ENCODE measurements at places on chromosomes 5 and 9. TPM values are rescaled to one million over a fixed set of nuclear protein-coding genes. Genes with fewer than 3 reads are reported as not detected.

PCDH12 gene
- 1.6 TPM for total RNA-seq

- no peak overlapping the region for H3K4me3 ChIP-seq
- no peaks in the 10 kb centered on the region for H3K36me3 ChIP-seq
Observed at GRCh38 chr9:133477992-133478850, 678 bp downstream of the SLC2A6 start.

- peaks cover 5% of the 10 kb centered on the region for H3K4me1 ChIP-seq
- H3K36me3 ChIP-seq, result peaks cover 14% of the 10 kb centered on the region
- no peak for DNase-seq
- no peaks in the 10 kb centered on the region for H3K27me3 ChIP-seq
Observed at GRCh38 chr5:177339107-177339638, 12.3 kb downstream of the LMAN2 start.

DNA sequence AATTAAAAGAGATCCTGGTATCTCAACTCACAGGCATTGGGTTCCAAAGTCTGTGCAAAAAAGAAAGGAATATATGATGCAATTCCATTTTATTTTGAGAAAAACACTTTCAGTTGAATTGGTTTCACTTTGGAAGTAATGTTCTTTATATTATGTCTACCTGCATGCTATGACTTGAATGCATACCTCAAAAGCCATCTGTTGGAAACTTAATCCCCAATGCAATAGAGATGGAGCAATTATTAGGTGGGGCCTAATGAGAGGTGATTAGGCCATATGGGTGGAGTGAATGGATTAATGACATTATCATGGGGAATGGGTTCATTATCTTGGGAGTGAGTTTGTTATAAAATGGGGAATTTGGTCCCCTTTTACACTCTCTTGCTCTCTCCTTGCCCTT, 293.3 kb downstream of the CSNK1G3 start:
- H3K4me1 ChIP-seq, result no peaks in the 10 kb centered on the region
- no peaks in the 10 kb centered on the region for H3K36me3 ChIP-seq
- no peak for DNase-seq
- no peak overlapping the region for H3K27ac ChIP-seq
- H3K27me3 ChIP-seq, result no peaks in the 10 kb centered on the region

- H3K4me3 ChIP-seq, result no peak overlapping the region
- no peaks in the 10 kb centered on the region for H3K27me3 ChIP-seq
- no peak overlapping the region for H3K27ac ChIP-seq
- DNase-seq, result no peak
- H3K4me1 ChIP-seq, result no peaks in the 10 kb centered on the region
Observed at GRCh38 chr5:30104872-30105596, 1088.5 kb upstream of the CDH6 start.

- no peaks in the 10 kb centered on the region for H3K27me3 ChIP-seq
- no peak overlapping the region for H3K4me3 ChIP-seq
- no peaks in the 10 kb centered on the region for H3K36me3 ChIP-seq
- DNase-seq, result peak; percentile 30
- no peak overlapping the region for H3K27ac ChIP-seq
Observed at GRCh38 chr5:74916831-74917710, 50.9 kb upstream of the FAM169A start.

MOB3B gene
- 4.3 TPM for total RNA-seq

- no peaks in the 10 kb centered on the region for H3K27me3 ChIP-seq
- H3K36me3 ChIP-seq, result no peaks in the 10 kb centered on the region
- no peak for DNase-seq
- H3K27ac ChIP-seq, result no peak overlapping the region
Observed at GRCh38 chr5:132663771-132664695, 6.1 kb downstream of the IL13 start.

TMEM174 gene
- total RNA-seq, result not detected

PCDHGA9 gene
- 8.2 TPM for total RNA-seq

IFNA21 gene
- total RNA-seq, result not detected

DNA sequence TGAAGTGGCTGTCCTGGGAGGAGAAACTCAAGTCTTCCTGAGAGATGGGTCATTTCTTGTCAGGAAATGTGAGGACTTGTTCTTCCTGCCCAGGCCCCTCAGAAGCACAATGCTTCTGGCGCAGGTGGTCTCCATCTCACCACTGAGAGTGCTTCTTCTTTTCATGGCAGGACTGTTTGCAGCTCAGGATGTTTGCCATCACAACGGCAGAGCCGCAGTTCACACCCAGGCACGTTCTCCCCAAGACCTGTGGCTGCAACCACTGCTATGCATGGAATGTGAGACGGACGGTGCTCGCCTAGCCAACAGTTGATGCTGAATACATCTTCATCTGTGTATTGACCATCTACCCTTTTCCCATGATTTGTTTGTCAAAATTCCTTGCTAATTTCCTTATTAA, 216.3 kb downstream of the GADD45G start:
- H3K4me3 ChIP-seq, result no peak overlapping the region
- H3K36me3 ChIP-seq, result no peaks in the 10 kb centered on the region
- no peak for DNase-seq

DNA sequence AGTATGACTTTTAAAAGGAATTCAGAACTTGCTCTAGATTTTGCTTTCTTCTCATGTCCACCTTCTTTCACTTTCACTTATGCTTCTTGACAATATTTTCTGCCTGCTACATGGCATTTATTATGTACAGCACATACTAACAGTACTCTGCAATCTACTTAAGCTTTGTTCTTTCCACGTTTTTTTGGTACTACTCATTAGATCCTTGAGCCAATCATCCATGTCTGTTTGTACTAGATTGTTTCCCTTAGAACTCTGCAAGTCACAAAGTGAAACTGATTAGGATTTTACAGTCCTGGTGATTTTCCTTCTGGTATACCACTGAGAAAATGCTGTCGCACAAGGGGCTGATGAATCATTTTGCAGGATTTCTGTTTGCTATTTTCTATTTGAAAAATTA, 78.3 kb downstream of the PARP8 start:
- peaks cover 15% of the 10 kb centered on the region for H3K4me1 ChIP-seq
- H3K4me3 ChIP-seq, result no peak overlapping the region

ACTBL2 gene
- total RNA-seq, result not detected

GRCh38 chr5:167688341-167689130, 602.9 kb upstream of the WWC1 start:
- H3K27me3 ChIP-seq, result no peaks in the 10 kb centered on the region
- no peaks in the 10 kb centered on the region for H3K36me3 ChIP-seq
- DNase-seq, result no peak
- no peak overlapping the region for H3K27ac ChIP-seq
- H3K4me1 ChIP-seq, result no peaks in the 10 kb centered on the region

DNA sequence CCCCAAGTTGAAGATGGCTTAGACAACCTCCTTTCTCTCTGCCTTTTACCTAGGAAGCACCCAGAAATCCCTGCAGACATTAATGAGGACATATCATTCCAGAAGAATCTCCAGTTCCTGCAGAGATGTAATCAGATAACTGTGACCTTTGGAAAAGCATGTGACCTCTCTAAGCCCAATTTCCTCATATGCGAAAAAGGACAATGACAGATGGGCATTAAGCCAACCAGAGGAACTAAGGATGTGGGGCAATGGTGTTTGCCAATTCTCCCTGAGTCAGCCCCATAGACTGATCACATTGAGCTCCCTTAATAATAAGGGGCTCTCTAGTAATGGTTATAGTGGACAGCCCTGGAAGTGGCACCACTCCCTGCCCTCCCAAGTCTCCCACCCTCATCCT, 10.1 kb upstream of the FOXI1 start:
- H3K4me3 ChIP-seq, result no peak overlapping the region
- H3K4me1 ChIP-seq, result no peaks in the 10 kb centered on the region
- no peaks in the 10 kb centered on the region for H3K36me3 ChIP-seq
- H3K27me3 ChIP-seq, result no peaks in the 10 kb centered on the region
- no peak overlapping the region for H3K27ac ChIP-seq

GRCh38 chr9:100084128-100084453, 14.7 kb downstream of the ERP44 start:
- H3K27me3 ChIP-seq, result no peaks in the 10 kb centered on the region
- H3K4me3 ChIP-seq, result no peak overlapping the region
- peaks cover 18% of the 10 kb centered on the region for H3K4me1 ChIP-seq
- no peaks in the 10 kb centered on the region for H3K36me3 ChIP-seq

- H3K4me1 ChIP-seq, result peaks cover 34% of the 10 kb centered on the region
- H3K27me3 ChIP-seq, result no peaks in the 10 kb centered on the region
- H3K4me3 ChIP-seq, result no peak overlapping the region
- no peaks in the 10 kb centered on the region for H3K36me3 ChIP-seq
- H3K27ac ChIP-seq, result no peak overlapping the region
Observed at GRCh38 chr5:139633295-139634027, 14.7 kb upstream of the CXXC5 start.

PLPP7 gene
- total RNA-seq, result 2.1 TPM

- peak overlapping the region; percentile 82 for H3K27ac ChIP-seq
- no peaks in the 10 kb centered on the region for H3K27me3 ChIP-seq
- no peak for DNase-seq
- H3K36me3 ChIP-seq, result no peaks in the 10 kb centered on the region
- H3K4me1 ChIP-seq, result peaks cover 16% of the 10 kb centered on the region
- H3K4me3 ChIP-seq, result no peak overlapping the region
Observed at GRCh38 chr5:83145241-83145640, 67.9 kb downstream of the XRCC4 start.

FOXD4L4 gene
- 0.52 TPM for total RNA-seq

DNA sequence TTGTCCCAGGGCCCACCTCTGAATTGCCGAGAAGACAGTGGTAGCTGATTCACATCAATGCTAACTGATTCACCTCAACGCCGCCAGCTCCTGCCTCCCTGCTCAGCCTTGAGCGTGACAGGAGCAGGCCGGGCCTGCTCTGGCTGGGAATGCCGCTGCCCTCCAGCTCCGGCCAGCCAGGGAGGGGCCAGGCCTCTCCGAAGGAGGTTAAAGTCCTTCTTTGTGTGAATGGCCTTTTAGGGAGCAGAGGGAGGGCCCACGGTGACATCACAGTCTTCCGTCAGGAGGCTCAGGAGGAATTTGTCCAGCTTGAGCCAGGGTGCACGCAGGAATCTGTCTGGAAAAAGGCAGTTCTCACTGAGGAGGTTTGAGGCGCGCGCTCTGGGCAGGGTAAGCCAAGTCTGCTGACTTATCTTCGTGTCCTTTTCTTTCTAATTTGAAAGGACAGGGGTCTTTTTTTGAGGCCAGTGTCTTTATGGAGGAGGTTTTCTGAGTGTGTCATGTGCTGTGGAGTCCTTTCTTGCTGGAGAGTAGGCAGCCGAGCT, 82.7 kb downstream of the C9orf152 start:
- H3K27me3 ChIP-seq, result no peaks in the 10 kb centered on the region
- DNase-seq, result peak; percentile 85
- no peak overlapping the region for H3K4me3 ChIP-seq
- H3K27ac ChIP-seq, result peak overlapping the region; percentile 60

- no peaks in the 10 kb centered on the region for H3K4me1 ChIP-seq
- DNase-seq, result no peak
- no peak overlapping the region for H3K4me3 ChIP-seq
- no peaks in the 10 kb centered on the region for H3K27me3 ChIP-seq
- no peak overlapping the region for H3K27ac ChIP-seq
Observed at GRCh38 chr5:78341440-78341839, 19.0 kb upstream of the SCAMP1 start.

TAF1L gene
- total RNA-seq, result not detected

- H3K4me1 ChIP-seq, result no peaks in the 10 kb centered on the region
- DNase-seq, result no peak
- no peak overlapping the region for H3K27ac ChIP-seq
- H3K36me3 ChIP-seq, result no peaks in the 10 kb centered on the region
- no peak overlapping the region for H3K4me3 ChIP-seq
Observed at GRCh38 chr5:59496524-59497134, 396.9 kb downstream of the PDE4D start.

DNA sequence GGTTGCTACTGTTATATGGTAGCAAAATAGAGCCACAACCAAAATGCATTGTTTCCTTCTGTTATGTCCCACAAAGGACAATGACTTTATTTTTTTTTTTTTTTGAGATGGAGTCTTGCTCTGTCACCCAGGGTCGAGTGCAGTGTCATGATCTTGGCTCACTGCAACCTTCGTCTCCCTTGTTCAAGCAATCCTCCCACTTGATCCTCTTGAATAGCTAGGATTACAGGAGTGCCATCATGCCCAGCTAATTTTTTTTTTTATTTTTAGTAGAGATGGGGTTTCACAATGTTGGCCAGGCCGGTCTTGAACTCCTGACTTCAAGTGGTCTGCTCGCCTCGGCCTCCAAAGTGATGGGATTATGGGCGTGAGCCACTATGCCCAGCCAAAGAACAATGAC, 527.7 kb upstream of the SGCD start:
- H3K4me1 ChIP-seq, result no peaks in the 10 kb centered on the region
- H3K4me3 ChIP-seq, result no peak overlapping the region
- H3K27me3 ChIP-seq, result no peaks in the 10 kb centered on the region
- no peak for DNase-seq
- H3K27ac ChIP-seq, result no peak overlapping the region

SLC23A1 gene
- 0.78 TPM for total RNA-seq

DNA sequence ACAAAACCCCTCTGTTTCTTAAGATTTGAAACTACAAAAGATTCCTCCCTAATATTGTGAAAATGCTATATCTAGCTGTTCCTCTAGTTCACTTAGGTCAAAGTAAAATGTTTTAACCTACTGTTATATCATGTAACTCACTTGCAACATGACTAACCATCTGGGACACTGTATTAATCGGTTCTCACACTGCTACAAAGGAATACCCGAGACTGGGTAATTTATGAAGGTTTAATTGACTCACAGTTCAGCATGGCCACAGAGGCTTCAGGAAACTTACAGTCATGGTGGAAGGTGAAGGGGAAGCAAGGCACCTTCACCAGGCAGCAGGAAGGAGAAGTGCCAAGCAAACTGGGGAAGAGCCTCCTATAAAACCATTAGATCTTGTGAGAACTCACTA, 34.7 kb downstream of the DIMT1 start:
- no peaks in the 10 kb centered on the region for H3K27me3 ChIP-seq
- H3K4me1 ChIP-seq, result no peaks in the 10 kb centered on the region
- no peaks in the 10 kb centered on the region for H3K36me3 ChIP-seq
- no peak overlapping the region for H3K27ac ChIP-seq

DNA sequence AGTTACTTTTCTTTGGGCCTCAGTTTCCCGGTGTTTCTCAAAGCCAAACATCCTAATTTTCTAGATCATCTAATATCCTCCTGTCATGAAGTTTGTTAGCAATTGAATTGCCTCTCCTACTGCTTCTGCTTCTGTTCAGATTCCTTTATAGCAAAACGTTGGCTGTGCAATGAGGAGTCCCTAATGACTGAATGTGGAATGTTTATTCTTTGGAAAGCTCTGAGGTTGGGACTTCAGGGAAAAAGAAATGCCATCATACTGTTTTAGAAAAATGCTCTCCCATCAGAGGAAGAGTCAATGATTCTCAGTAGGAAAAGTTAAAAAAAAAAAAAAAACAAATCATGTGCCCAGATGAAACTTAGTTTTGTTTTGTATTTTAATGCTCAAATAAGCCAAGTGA, 268.7 kb upstream of the PAPPA start:
- H3K27me3 ChIP-seq, result no peaks in the 10 kb centered on the region
- no peak overlapping the region for H3K27ac ChIP-seq
- H3K36me3 ChIP-seq, result no peaks in the 10 kb centered on the region
- no peak overlapping the region for H3K4me3 ChIP-seq

- H3K4me1 ChIP-seq, result peaks cover 17% of the 10 kb centered on the region
- no peaks in the 10 kb centered on the region for H3K27me3 ChIP-seq
- H3K4me3 ChIP-seq, result no peak overlapping the region
- no peaks in the 10 kb centered on the region for H3K36me3 ChIP-seq
Observed at GRCh38 chr5:82986404-82986803, 90.8 kb downstream of the TMEM167A start.

LHX3 gene
- total RNA-seq, result not detected

GRCh38 chr9:85262333-85262732, 479.4 kb downstream of the AGTPBP1 start:
- peaks cover 15% of the 10 kb centered on the region for H3K4me1 ChIP-seq
- H3K27ac ChIP-seq, result no peak overlapping the region
- H3K36me3 ChIP-seq, result no peaks in the 10 kb centered on the region

- H3K4me3 ChIP-seq, result no peak overlapping the region
- H3K36me3 ChIP-seq, result no peaks in the 10 kb centered on the region
- peak; percentile 0 for DNase-seq
Observed at GRCh38 chr5:1512541-1513291, 11.0 kb downstream of the LPCAT1 start.

Measured in body of pancreas (tissue), 4 donors.